ENCODE measurements at places on chromosomes 11 and 22.
A peak's percentile ranks its signal among the peaks of the same experiment; 100 is the strongest.

DNA sequence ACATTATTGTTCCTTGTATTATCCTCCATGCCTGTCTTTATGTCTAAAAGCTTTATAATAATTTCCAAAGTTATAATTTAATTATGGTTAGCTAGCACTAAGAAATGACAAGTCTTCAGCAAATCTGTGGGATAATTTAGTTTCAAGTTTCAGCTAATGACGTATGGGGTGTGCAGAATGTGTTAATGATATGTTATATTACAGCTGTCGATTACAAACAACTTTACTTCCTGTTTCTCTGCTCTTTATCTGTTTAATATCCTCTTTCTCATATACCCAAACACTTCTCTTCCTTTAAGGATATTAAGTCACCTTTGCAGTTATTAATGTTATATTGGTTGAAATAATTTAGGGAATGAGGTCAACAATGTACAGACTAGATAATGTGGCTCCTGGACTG, 161.8 kb downstream of the CASP12 start:
- no peak for DNase-seq

DNA sequence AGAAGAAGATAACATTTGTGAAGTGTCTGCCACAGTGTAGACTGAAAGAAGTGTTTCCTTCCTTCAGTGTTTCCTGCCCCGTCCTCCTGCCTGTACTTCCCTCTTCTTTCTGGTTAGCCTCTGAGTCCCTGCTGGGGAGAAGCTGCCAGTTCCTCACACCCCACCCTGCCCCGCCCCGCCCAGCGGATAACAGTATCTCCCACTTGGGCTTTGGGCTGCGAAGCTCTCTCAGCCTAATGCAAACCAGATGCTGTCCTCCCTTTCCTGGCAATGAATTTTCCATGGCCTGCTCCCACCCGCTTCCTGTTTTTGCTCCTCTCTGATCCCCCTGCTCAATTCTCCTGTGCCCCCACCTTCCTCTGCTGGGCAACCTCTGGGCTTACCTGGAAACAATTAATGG, 5.2 kb upstream of the RAB3IL1 start:
- DNase-seq: peak; percentile 91

- DNase-seq: peak; percentile 60
Observed at GRCh38 chr22:41350087-41350486, 31.7 kb upstream of the TEF start.

GRCh38 chr22:37069319-37069718, 17.8 kb downstream of the KCTD17 start:
- DNase-seq: no peak

DNA sequence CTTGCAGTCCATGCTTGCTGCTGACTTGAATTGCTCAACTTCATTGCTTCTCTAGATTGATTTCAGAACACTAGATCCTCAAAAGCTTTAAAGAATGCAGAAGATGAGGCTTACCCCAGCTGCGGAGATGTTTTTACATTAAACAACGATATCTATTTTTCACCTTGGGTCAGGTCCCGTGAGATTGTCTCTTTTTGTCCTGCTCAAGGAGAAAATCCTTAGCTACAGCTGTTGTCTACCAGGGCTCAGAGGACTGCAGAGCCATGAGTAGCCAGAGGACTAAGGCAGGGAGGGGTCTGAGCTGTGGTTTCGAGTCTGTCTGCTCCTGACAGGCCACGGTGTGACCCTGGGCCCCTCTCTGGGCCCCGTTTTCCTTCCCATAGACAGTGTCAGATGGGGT, 51.4 kb downstream of the PKNOX2 start:
- no peak for DNase-seq
